ENCODE measurements at places on chromosomes 1 and 21. TPM values are rescaled to one million over a fixed set of nuclear protein-coding genes. Genes with fewer than 3 reads are reported as not detected.

OR2M2 gene
- total RNA-seq = 0.10 TPM

TESK2 gene
- total RNA-seq = 4.0 TPM

AIRE gene
- total RNA-seq = 0.10 TPM

F3 gene
- total RNA-seq = 18.6 TPM

OR2L13 gene
- 0.21 TPM for total RNA-seq

LRRC39 gene
- 1.3 TPM for total RNA-seq

NTRK1 gene
- total RNA-seq = 0.31 TPM

CRYZL1 gene
- 16.1 TPM for total RNA-seq

TTC39A gene
- 0.10 TPM for total RNA-seq
